Epithelial cell of proximal tubule (primary cell): ENCODE measurements at places on chromosomes 2 and 18. TPM values are rescaled to one million over a fixed set of nuclear protein-coding genes. Genes with fewer than 3 reads are reported as not detected.

DNA sequence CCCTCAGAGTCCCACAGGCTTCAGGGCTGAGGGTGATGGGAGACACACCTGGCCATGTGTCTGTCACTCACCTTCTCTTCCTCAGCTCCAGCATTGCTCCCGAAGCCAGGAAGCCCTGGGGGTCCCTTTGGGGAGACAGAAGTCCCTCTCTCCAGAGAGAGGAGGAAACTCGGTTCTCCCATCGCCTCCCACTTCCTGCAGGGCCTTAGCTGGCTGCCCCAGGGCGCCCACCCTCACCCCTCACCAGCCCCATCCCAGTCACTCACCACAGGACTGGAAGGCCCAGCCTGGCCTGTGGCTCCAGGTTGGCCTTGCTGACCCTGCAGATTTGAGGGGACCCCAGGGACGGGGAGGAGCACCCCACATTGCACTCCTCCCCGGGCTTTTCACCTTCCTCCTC, 2.7 kb upstream of the RAB6D start:
- no peak for DNase-seq

GRCh38 chr18:35042389-35043071, 1.3 kb downstream of the MAPRE2 start:
- DNase-seq, result no peak

GRCh38 chr2:239463541-239464165, 62.8 kb upstream of the HDAC4 start:
- DNase-seq, result no peak

GRCh38 chr2:120853306-120854013, 117.8 kb downstream of the GLI2 start:
- DNase-seq, result no peak

- no peak for DNase-seq
Measured at GRCh38 chr18:48613589-48614404, 75.0 kb downstream of the CTIF start.

DNA sequence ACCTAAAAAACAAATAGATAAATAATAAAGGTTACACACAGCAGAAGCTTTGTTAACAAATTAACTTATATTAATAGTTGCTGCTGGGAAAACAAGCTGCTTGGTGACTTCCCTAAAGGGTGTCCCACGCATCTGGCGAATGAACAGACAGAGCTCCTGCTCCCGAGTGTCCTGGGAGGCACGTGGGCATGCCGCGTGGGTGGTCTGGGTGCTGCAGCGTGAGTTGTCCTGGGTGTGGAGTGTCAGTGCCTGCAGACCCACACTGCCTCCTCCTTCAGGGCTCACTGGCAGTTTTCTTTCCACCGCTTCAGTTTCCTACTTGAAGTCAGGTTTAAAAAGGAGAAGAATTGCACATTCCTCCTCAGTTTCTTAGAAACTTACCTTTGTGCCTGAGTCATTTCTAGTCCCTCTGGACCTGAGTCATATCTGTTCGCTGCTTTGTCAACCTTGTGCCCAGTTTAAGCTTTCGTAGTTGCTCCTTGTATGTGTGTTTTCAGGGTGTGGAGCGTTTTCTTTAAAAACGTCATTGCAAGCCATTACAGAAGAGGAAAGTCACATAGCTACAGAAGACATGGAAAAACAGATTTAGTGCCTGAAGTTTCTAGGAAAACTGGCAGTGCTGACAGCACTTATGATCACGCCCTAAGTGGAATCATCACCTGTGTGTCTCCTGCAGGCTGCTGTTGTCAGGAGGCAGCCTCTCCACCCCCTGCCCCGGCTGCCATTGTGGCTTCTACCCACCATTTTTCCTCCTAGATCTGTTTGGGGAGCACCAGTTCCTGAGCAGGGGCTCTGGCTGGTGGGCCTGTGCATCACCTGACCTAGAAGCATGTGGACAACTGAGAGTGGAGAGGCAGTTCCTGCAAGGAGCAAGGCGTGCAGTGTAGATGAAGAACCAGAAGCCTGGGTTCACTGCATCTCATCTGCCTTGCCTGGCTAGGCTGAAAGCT, 24.5 kb downstream of the IMPA2 start:
- no peak for DNase-seq

DNA sequence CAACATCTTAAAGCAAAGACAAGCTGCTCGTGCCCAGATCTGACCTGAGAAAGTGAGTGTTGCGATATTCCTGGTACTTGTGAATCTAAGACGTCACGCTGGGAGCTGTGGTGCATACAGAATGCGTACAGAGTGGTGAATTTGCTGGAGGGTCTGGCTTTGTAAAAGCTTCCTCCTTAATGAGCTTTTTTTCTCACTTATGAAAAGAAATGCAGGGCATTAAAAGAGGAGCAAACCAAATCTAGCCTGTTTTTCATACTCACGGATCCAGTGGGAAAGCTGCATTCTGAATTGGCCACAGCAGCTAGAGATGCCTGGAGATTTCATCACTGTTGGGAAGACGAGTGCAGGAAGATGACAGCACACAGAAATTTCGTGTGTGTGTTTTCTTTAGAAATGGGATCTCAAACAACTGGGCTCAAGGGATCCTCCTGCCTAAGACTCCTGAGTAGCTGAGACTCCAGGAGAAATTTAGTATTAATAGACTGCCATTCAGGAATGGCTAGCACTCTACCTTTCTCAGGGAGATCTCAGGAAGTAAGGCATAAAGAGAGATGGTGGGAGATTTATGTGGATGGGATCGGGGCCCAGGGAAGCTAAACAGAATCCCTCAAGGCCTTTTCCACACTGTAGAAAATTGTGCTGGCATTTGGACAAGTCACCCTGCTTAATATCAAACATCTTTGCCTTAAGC, 181.3 kb downstream of the ALPK2 start:
- DNase-seq, result no peak

- no peak for DNase-seq
Measured at GRCh38 chr18:3645384-3646156, 195.6 kb downstream of the TGIF1 start.

DNA sequence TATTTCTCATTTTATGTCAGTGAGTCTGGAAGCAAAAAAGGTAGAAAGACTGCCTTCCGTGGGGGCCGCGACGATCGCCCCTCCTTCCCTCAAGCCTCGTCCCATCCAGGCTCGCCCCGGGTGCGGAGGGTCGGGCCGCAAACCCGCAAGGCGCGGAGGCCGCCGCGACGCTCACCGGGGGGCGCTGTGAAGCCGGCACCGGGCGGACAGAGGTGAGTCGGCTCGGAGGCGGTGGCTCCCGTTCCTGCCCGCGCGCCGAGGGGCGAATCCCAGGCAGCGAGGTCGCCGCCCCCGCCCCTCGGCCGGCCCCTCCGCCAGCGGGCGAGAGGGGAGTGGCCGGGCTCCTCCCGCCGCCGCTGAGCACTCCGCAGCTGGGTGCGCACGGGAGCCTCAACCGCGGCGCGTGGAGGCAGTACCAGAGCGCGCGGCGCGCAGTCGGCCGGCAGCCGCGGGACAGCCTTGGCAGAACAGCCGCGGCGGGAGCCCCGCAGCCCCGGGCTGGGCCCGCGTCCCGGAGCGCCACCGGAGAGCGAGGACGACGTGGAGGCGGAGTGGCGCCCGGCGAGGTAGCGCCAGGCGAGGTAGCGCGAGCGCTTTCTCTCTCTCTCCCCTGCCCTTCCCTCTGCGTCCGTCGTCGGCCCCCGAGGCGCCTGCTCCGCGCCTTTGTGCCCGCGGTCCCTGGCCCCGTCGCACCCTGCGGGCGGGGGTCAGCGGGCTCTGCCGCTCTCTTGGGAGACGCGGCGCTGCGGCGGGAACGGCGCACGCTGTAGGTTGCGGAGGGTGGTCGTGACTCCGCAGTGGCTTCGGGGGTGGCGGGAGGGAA, at the start of gene MYO1B:
Gene MYO1B, plus strand, starts transcription at position 359 of the 823 bp plus-strand sequence. CDS start 31,492 bp downstream, outside the sequence.
- DNase-seq, result no peak

DNA sequence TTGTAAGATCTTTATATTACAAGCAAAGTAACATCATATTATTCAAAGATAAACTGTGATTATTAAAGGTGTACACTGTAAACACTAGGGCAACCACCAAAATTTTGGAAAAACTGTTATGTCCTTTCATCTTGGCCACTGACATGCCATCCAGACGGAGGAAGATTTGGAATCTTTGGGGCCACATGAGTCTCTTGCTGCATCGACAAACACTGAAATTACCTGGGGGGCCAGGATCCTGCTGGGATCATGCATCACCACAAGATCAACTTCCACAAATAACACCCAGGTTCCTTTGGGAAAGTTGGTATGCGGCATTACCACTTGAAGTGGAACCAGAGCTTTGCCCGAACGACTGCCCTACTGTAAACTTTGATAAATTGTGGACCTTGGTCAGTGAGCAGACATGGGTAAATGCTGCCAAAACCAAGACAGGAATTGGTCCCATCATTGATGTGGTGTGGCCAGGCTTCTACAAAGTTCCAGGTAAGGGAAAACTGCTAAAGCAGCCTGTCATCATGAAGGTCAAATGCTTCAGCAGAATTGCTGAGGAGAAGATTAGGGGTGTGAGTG, 110.6 kb upstream of the UXS1 start:
- DNase-seq, result no peak

DNA sequence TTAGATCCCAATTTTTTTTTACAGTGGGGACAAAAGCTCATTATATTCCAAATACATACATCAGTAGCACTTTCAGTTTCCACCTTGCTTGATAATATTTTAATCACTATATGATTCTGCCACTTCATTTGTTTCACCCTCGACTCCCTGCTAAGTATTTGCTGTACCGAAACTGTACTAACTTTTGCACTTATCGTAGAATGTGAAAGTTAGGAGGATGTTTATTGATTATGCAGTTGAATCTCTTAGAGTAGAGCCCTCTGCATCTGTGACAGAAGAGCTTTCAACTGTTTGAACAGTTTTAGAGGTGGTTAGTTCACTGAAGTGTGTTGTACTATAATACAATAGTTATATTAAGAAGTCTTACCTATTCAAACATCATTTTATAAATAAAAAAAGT, 20.8 kb downstream of the NCOA1 start:
- no peak for DNase-seq

GRCh38 chr18:73381016-73381698, 513.4 kb upstream of the NETO1 start:
- DNase-seq, result no peak

GRCh38 chr2:10579441-10579840, 110.3 kb downstream of the NOL10 start:
- no peak for DNase-seq

DNA sequence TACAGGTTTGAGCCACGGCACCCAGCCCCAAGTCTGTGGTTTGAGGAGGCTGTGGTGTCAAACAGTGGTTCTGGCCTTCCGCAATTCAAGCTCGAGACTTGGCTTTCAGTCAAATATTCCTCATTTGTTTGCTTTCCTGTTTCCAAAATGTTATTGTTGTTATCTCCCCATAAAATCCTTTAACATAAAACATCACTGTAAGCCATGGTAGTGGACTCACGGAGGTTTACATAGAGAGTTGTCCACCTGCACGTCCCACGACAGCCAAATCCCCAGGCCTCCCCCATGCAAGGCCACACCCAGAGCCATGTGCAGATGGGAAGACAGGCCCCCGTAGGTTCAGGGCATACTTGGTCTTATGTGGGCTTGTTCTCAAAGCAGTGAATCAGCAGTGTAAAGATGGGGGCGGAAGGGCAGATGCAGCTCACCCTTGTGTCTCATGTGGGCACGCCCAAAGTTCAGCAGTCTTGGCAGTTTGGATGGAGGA, 18.9 kb upstream of the ST3GAL5 start:
- DNase-seq, result no peak

- no peak for DNase-seq
Measured at GRCh38 chr2:182368996-182369395, 57.8 kb downstream of the PDE1A start.

Gene CERKL
- 0.14 and 0.40 TPM in 2 replicates for total RNA-seq

Gene MBOAT2
- total RNA-seq, result 23.3 and 34.9 TPM in 2 replicates

Gene CSRNP3
- 1.0 and 1.6 TPM in 2 replicates for total RNA-seq

Gene CAPN14
- 0.14 and 0.46 TPM in 2 replicates for total RNA-seq

Gene ZAP70
- 0.14 TPM in 1 of 2 replicates, not detected in the other for total RNA-seq

Gene GAD1
- 0.36 and 5.6 TPM in 2 replicates for total RNA-seq

Gene CRACDL
- total RNA-seq, result 0.29 and 1.0 TPM in 2 replicates
